ENCODE measurements at places on chromosomes 5 and 9.

DNA sequence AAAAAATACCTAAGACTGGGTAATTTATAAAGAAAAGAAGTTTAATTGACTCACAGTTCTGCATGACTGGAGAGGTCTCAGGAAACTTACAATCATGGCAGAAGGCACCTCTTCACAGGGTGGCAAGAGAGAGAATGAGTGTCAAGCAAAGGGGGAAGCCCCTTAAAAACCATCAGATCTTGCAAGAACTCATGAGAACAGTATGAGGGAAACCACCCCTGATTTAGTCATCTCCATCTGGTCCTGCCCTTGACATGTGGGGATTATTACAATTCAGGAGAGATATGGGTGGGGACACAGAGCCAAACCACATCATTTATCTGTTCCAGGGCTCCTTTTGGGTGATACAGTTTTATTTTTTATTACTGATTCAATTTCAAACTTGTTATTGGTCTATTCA is 23.2 kb upstream of the ADAMTS16 start:
- no peak for DNase-seq

GRCh38 chr9:15813076-15813475 is 260.2 kb downstream of the CCDC171 start:
- DNase-seq, result no peak

GRCh38 chr5:395156-395920 is 47.6 kb upstream of the EXOC3 start:
- DNase-seq, result no peak

- DNase-seq, result no peak
Observed at GRCh38 chr5:95369782-95370181, 21.4 kb upstream of the FAM81B start.

DNA sequence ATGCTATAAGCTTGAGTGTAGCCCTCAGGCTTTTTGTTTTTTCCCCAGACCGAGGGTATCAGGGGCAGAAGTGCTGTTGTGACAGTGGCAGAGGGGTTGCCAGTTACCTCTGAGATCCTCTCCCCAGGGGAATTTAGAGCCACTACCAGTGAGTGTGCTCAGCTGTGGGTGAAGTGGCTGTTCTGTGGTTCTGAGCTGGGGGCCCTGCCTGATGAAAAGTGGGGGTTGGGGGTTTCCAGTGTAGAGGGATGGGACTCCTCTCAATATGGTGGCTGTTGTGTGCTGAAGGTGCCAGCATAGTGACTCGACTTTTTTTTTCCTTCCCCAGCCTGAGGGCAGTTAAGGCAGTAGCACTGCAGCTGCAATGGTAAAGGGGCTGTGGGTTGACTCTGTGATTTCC is 506.7 kb downstream of the TMEM232 start:
- DNase-seq, result no peak

DNA sequence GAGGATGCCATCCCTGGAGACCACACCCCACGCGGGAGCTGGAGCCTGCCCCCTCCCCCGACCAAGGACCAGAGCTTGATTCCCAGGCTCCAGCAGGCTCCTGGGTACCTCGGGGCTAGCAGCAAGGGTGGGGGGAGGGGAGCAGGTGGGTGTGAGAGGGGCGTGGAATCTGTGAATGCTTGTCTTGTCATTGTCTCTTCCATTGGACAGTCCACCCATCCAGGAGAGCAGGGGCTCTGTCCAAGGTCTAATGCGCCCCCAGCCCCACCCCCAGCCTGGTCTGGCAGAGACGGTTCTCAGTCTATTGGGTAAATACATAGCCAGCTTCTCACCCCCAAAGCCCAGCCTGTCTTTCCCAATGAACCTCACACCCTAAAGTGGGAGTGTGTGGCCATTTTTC is 22.8 kb downstream of the URM1 start:
- no peak for DNase-seq

GRCh38 chr5:27377626-27378025 is 339.2 kb upstream of the CDH9 start:
- DNase-seq, result no peak

GRCh38 chr5:40623480-40624420 is 56.0 kb upstream of the PTGER4 start:
- DNase-seq, result peak; percentile 14

- no peak for DNase-seq
Observed at GRCh38 chr9:708551-709432, 132.7 kb upstream of the DMRT1 start.

DNA sequence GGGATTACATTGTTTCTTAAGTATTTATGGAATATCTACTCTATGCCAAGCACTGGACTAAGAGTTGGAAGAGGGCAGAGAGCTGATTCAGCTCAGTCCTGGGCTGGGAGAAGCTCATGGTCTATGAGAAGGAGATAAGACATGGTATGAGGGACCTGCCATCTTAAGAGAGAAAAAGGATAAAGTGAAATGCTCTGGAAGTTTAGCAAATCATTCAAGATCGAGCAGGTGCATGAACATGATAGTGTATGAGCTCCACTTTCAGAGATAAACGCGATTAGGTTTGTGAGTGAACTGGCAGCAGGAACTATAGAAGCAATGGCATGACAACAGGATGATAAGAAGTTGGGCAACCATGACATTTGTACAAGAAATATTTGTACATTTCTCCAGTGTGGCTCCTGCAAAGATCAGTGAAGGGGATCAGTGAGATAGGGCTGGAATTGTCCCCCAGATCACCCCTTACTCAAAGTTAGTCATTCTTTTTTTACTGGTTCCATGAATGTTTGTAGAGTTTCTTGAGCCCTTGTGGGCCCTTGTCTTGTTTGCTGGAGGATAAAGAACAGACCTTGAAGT is 26.6 kb upstream of the CCDC180 start:
- DNase-seq, result no peak

DNA sequence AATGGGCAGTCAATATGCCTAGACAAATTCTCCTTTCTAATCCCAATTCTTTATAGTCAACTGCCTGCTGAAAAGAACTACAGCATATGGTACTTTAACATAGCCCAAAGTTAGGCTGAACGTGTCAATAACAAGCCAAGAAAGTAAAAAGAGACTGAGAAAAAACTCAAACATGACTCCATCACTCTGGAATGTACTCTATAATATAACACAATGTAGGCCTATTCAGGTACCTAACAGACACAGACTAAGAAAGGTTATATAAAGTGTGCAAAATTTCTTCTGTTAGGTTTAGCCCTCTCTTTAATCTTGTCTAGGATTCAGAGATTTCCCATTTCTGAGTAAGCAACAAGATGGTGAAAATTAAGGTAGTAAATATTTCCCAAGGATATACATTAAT is 209.7 kb upstream of the PRR16 start:
- no peak for DNase-seq

DNA sequence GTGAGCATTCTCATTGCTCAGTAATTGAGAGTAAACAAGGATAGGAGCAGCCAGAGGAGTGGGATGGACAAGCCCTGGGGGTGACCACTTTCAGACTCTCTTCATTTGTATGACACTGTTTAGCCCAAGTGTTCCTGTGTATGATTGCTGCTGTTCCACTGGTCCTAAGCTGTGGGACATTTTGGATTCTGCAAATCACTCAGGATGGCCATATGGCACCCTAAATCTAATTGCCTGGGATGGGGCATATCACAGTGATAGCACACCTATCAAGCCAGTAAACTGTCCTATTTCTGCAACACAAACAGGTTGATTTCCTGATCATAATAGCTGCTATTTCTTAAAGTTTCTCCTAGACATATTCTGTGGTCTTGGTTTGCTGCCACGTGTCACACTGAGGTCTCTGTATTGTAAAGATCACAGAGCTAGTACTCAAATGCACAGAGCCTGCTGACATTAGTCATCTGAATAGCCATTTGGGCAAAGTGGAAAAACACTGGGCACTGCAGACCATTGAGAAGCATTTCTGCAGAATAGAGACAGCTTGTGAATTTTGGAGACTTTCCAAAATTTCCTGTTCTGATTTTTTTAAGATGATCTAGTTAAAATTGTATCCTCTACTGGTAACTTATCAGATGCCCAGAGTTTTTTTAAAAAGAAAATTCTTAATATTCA is 320.2 kb downstream of the RFX3 start:
- no peak for DNase-seq

- no peak for DNase-seq
Observed at GRCh38 chr9:132147331-132147730, 14.5 kb upstream of the NTNG2 start.

- no peak for DNase-seq
Observed at GRCh38 chr5:1509346-1510085, 14.2 kb downstream of the LPCAT1 start.

DNA sequence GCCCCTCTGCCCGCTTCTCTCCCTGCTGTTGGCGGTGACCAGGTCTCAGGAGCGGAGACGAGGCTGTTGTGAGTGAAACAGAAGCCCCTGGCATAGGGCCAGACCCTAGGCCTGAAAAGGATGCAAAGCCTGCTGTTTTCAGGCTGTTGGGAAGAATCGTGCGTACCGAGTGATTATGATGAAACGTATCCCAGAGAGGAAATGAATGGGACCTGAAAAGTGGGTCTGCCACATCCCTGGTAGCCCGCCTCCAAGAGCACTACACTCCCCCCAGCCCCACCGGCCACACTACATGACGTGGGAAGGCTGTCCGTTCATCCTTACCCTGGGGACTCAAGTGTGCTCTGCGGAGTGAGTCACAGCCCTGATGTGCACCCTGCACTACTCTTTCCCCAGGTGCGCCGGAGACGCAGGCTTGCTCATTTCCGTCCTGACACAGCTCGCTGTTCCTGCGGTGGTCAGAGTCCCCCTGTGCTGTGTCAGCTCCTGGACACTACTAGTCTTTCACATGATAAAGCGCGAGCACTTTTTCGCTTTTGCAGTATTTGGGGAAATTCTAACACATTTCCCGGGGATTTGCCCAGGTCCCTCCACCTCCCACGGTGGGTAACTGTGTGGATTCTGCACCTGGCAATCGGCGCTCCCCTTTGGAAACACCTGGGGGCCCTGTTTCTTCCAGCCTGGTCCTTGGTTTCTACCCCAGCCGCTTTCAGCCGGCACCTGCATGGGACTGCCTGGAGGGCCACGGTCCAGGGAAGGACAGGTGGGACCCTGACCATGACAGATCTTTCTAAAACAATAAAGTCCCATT is 91.5 kb downstream of the ANKRD33B start:
- no peak for DNase-seq

- DNase-seq, result no peak
Observed at GRCh38 chr9:78189001-78189400, 46.9 kb upstream of the CEP78 start.

GRCh38 chr5:141618030-141618803 is 583 bp downstream of the DIAPH1 start:
- DNase-seq, result peak; percentile 38

DNA sequence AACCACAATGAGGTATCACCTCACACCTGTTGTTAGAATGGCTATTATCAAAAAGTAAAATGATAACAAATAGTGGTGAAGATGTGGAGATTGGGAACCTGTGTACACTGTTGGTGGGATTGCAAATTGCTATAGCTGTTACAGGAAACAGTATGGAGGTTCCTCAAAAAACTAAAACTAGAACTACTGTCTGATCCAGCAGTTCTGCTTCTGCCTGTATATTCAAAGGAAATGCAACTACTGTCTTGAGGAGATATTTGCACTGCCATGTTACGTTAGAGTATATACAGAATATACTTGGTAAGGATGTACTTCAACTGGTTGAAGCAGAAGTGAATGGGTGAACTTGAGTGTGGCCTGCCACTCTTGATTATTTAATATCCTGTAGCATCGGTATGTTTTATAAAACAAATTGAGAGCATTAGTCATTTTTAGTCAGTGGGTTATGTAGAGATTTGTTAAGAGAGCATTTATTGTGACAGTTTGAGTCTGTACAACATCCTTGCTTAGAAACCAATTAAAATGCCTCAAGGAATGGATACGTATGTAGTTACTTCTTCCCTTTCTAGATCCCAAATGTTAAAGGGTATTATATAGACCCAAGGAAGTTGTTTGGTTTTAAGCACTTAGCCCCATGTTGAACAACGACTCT is 37.5 kb downstream of the ZCCHC7 start:
- DNase-seq, result no peak

DNA sequence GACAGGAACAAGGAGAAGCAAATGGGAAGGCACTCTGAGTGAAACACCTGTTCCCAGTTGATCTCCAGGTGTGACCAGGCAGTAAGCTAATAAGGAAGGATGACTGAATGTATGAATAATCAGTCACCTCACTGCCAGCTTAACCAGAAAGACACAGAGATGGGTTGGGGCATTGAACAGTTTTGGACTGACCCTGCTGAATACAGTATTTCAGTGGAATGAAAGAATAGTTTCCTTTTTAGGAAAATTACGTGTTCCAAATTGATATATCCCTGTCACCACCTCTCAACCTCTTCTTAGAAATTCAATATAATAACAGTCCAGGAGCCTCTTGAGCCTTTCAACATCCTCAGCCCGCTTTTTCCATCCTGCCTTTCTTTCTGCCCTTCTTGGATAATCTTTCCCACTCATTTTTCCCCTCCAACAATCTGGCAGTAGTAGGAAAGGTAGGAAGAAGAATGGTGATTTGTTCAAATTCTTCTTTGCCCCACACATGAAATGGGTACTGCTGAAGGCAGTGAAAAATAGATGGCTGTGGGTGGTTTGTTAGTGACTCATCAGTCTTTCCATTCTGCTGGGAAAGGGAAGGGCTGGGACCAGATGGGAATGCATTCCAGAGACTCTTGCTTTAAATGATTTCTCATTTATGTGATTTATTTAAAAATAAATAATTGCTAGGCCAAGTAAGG is 117.9 kb downstream of the ZSWIM6 start:
- DNase-seq, result no peak

Measured in T-helper 22 cell (primary cell).